ENCODE measurements at places on chromosomes 16 and 17. TPM values are rescaled to one million over a fixed set of nuclear protein-coding genes. Genes with fewer than 3 reads are reported as not detected.

KRTAP9-8 gene
- not detected for total RNA-seq

DLG4 gene
- total RNA-seq = 32.6 TPM

DNA sequence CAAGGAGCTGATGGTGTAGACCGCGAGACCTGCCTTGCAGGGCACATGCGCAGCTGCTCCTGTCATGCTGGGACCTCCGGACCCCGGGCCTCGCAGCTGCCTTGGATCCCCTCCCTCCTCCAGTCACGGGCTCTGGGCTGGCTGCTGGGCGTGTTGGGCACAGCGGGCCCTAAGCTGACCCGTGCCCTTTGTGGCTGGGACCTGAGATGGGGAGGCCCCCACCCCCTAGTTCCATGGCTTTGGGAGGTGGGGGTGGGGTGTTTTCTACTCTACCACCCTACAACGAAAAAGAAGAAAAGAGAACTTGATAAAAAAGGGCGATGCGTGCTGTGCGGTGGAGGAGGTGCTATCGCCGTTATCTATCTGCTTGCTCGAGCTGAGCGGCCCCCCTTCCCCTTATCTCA lies 14.5 kb downstream of the ZFPM1 start:
- H3K27me3 ChIP-seq = no peaks in the 10 kb centered on the region
- no peak for DNase-seq
- no peaks in the 10 kb centered on the region for H3K36me3 ChIP-seq
- no peak overlapping the region for H3K27ac ChIP-seq
- H3K4me1 ChIP-seq = no peaks in the 10 kb centered on the region

GRCh38 chr16:4437366-4437765 lies 11.7 kb downstream of the DNAJA3 start:
- H3K4me3 ChIP-seq = no peak overlapping the region
- no peak for DNase-seq
- no peak overlapping the region for H3K27ac ChIP-seq
- H3K27me3 ChIP-seq = no peaks in the 10 kb centered on the region
- no peaks in the 10 kb centered on the region for H3K4me1 ChIP-seq
- H3K36me3 ChIP-seq = peaks cover 37% of the 10 kb centered on the region

Measured in osteocyte (in vitro differentiated cells).